ENCODE measurements at places on chromosomes 13 and 19. TPM values are rescaled to one million over a fixed set of nuclear protein-coding genes. Genes with fewer than 3 reads are reported as not detected.

GRCh38 chr13:20140487-20140886 lies 20.4 kb downstream of the GJA3 start:
- peaks cover 28% of the 10 kb centered on the region for H3K27me3 ChIP-seq
- DNase-seq, result no peak
- H3K4me3 ChIP-seq, result no peak overlapping the region
- H3K27ac ChIP-seq, result no peak overlapping the region
- H3K4me1 ChIP-seq, result peaks cover 7% of the 10 kb centered on the region

- DNase-seq, result no peak
- no peaks in the 10 kb centered on the region for H3K4me1 ChIP-seq
- no peak overlapping the region for H3K27ac ChIP-seq
- H3K36me3 ChIP-seq, result peaks cover 7% of the 10 kb centered on the region
- H3K27me3 ChIP-seq, result no peaks in the 10 kb centered on the region
- no peak overlapping the region for H3K4me3 ChIP-seq
Observed at GRCh38 chr13:32674503-32674902, 88.3 kb downstream of the PDS5B start.

GRCh38 chr19:1401138-1401888 lies at the start of gene GAMT:
TSS of gene GAMT (minus strand) at chr19:1401542. CDS start at chr19:1401476, 66 bp downstream.
- H3K27ac ChIP-seq, result no peak within 1 kb of the TSS
- DNase-seq, result peak; percentile 65
- H3K36me3 ChIP-seq, result no peaks in the 10 kb centered on the region
- H3K27me3 ChIP-seq, result peaks cover 6% of the 10 kb centered on the region
- peaks cover 4% of the 10 kb centered on the region for H3K4me1 ChIP-seq
- H3K4me3 ChIP-seq, result peak within 1 kb of the TSS; percentile 70

TINCR gene
- 0.97 TPM for total RNA-seq

ZNF567 gene
- 15.8 TPM for total RNA-seq

ZGLP1 gene
- total RNA-seq, result 4.7 TPM

ZNF112 gene
- 4.2 TPM for total RNA-seq

GRCh38 chr19:4533334-4533733 lies 1.7 kb downstream of the PLIN5 start:
- no peaks in the 10 kb centered on the region for H3K36me3 ChIP-seq
- no peaks in the 10 kb centered on the region for H3K4me1 ChIP-seq
- no peak overlapping the region for H3K27ac ChIP-seq
- DNase-seq, result no peak

- no peak overlapping the region for H3K4me3 ChIP-seq
- H3K4me1 ChIP-seq, result peaks cover 14% of the 10 kb centered on the region
- DNase-seq, result no peak
- H3K36me3 ChIP-seq, result no peaks in the 10 kb centered on the region
Observed at GRCh38 chr13:111171629-111172028, 56.5 kb downstream of the ARHGEF7 start.

- no peaks in the 10 kb centered on the region for H3K27me3 ChIP-seq
- H3K27ac ChIP-seq, result no peak overlapping the region
- H3K4me1 ChIP-seq, result no peaks in the 10 kb centered on the region
Observed at GRCh38 chr13:110571896-110572777, 10.6 kb upstream of the RAB20 start.

SMIM24 gene
- total RNA-seq, result 4.7 TPM

- peaks cover 44% of the 10 kb centered on the region for H3K27me3 ChIP-seq
- no peak overlapping the region for H3K4me3 ChIP-seq
- peak; percentile 31 for DNase-seq
- no peaks in the 10 kb centered on the region for H3K36me3 ChIP-seq
- H3K4me1 ChIP-seq, result peaks cover 10% of the 10 kb centered on the region
Observed at GRCh38 chr13:43776501-43777079, 10.2 kb downstream of the ENOX1 start.

- no peak overlapping the region for H3K4me3 ChIP-seq
- no peaks in the 10 kb centered on the region for H3K36me3 ChIP-seq
Observed at GRCh38 chr19:30046522-30046921, 104.5 kb downstream of the URI1 start.

- H3K4me1 ChIP-seq, result peaks cover 16% of the 10 kb centered on the region
- no peaks in the 10 kb centered on the region for H3K27me3 ChIP-seq
- H3K36me3 ChIP-seq, result no peaks in the 10 kb centered on the region
- no peak for DNase-seq
- no peak overlapping the region for H3K4me3 ChIP-seq
Observed at GRCh38 chr19:19606021-19606420, 12.5 kb downstream of the PBX4 start.

CBY2 gene
- not detected for total RNA-seq

PCDH9 gene
- total RNA-seq, result 0.31 TPM

GRCh38 chr19:1914826-1915341 lies 9.7 kb downstream of the ADAT3 start:
- H3K27ac ChIP-seq, result no peak overlapping the region
- H3K4me3 ChIP-seq, result no peak overlapping the region
- H3K36me3 ChIP-seq, result no peaks in the 10 kb centered on the region
- DNase-seq, result no peak
- no peaks in the 10 kb centered on the region for H3K27me3 ChIP-seq

DNA sequence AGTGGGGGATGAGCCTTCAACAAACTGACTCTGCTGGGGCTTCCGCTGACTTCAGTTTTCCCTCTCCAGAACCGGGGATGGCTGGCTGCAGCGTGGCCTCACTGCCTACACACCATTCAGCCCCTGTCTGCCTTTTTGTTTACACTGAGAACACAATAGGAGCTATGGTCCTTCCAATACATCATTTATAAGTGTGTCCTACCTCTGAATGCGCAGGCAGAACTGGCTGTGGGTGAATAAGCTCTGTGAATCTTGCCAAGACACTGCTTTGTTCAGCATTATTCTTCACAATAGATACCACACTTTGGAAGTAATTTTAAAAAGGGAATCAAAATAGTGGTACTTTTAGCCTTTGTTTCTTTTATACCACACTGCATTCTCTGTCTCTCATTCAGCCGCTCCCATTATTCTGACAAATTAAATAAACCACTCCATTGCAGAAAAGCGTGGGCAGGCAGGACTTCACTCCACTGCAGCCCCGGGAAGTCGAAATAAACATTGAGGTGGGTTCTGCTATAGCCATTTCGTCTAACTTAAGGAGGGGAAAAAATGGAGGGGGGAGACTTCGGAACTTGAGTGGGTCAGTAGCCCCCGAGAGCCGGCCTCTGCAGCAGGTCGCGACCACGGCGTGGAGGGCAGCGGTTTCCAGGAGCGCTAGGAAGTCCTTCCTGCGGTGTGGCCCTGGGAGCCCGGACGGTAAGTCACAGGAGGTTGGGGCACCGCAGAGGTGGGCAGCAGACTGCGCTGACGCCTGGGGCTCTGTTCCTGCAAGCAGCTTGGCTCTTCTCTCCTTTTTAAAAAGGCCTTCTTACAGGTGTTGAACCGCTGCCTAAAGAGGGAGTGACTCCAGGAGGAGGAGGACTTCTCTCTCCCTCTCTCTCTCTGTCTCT lies 94.8 kb upstream of the SOX1 start:
- H3K4me1 ChIP-seq, result peaks cover 3% of the 10 kb centered on the region
- H3K27me3 ChIP-seq, result no peaks in the 10 kb centered on the region
- no peaks in the 10 kb centered on the region for H3K36me3 ChIP-seq
- H3K27ac ChIP-seq, result no peak overlapping the region
- no peak overlapping the region for H3K4me3 ChIP-seq

DNA sequence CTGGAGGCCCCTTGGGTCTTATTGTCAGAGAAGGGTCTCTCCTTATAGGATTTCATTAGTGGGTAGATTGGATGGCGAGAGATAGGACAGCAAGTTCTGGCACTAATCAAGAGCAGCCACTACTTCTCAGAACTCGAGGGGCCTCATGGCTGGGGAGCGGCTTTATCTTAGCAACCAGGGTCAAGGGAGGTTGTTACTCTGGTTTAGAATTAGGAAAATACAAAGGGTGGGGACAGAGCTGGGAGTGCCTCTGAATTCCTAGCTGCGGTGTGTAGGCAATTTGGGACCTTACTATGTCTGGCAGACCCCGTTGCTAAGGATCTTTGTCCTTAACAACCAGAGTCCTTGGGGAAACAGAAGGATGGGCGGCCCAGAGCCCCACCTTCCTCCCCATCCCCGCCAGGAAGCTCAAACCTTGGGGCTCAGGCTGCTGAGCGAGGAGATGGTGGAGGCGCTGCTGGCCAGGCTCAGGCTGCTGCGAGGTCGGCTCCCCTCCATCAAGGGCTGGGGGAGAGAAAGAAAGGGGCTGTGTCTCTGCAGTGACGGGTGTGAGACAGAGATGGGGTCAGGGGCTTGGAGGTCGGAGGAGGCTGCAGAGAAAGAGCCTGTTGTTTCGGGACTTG lies 1.2 kb downstream of the PLEKHA4 start:
- H3K4me3 ChIP-seq, result no peak overlapping the region
- no peaks in the 10 kb centered on the region for H3K36me3 ChIP-seq
- H3K27me3 ChIP-seq, result no peaks in the 10 kb centered on the region
- DNase-seq, result no peak

GRCh38 chr19:51391073-51391611 lies 751 bp upstream of the C19orf84 start:
- no peaks in the 10 kb centered on the region for H3K27me3 ChIP-seq
- 0 out of 2 replicates have a peak, but pooled peaks cover 8% of the 10 kb centered on the region for H3K4me1 ChIP-seq
- H3K27ac ChIP-seq, result no peak overlapping the region
- no peaks in the 10 kb centered on the region for H3K36me3 ChIP-seq

DNA sequence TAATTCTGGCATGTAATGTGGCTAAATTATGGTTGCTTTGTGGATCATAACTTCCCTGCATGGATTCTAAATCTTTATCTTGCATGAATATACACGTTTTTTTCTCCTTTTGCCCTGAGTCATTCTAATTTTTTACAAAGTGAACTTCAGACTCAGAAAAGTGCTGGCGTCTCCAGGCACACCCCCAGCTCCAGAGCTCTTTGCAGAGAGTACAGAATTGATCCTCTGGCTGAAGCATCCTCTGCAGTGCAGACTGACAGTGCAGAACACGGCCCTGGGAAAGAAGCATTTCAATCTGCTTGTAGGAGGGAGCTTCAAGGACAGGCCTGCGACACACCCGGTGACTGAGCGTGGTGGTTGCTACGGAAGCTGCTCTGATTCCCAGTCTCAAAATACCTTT lies 228.1 kb downstream of the FGF9 start:
- no peak overlapping the region for H3K4me3 ChIP-seq
- no peak overlapping the region for H3K27ac ChIP-seq
- H3K27me3 ChIP-seq, result no peaks in the 10 kb centered on the region
- H3K4me1 ChIP-seq, result no peaks in the 10 kb centered on the region
- DNase-seq, result peak; percentile 21

PTPRS gene
- total RNA-seq, result 225 TPM

- no peaks in the 10 kb centered on the region for H3K27me3 ChIP-seq
- H3K36me3 ChIP-seq, result no peaks in the 10 kb centered on the region
- H3K4me1 ChIP-seq, result no peaks in the 10 kb centered on the region
- no peak overlapping the region for H3K4me3 ChIP-seq
- no peak overlapping the region for H3K27ac ChIP-seq
- DNase-seq, result peak; percentile 29
Observed at GRCh38 chr13:35787937-35788336, 311.4 kb upstream of the MAB21L1 start.

GRCh38 chr13:34025746-34026145 lies 207.8 kb downstream of the RFC3 start:
- H3K4me1 ChIP-seq, result no peaks in the 10 kb centered on the region
- H3K36me3 ChIP-seq, result no peaks in the 10 kb centered on the region
- no peak overlapping the region for H3K27ac ChIP-seq
- DNase-seq, result no peak
- H3K4me3 ChIP-seq, result no peak overlapping the region
- no peaks in the 10 kb centered on the region for H3K27me3 ChIP-seq

DNA sequence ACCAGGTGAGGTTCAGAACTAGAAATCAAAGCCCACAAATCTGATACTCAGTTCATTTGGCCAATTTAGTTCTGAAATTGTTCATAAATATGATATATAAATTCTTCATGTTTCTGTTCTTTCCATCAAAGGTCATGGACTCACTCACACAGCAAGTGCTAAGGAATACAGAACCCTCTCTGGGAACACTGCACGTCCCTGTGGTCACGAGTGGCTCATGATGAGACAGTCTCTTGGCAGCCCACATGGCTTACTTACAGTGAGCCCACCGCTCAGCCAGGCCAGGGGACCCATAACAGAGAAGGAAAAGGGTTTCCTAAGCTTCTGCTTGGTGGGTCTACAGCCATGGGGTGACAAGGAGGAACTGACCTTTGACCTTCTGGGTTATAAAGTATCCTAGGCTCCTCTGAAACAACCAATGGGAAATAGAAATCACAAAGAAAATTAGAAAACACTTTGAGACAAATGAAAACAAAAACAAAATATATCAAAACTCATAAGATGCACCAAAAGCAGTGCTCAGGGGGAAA lies 67.4 kb downstream of the CDADC1 start:
- no peaks in the 10 kb centered on the region for H3K36me3 ChIP-seq
- no peaks in the 10 kb centered on the region for H3K27me3 ChIP-seq
- H3K4me3 ChIP-seq, result no peak overlapping the region
- no peak overlapping the region for H3K27ac ChIP-seq
- no peak for DNase-seq

OR7A5 gene
- not detected for total RNA-seq

All from GM23338 (cell line).